ENCODE measurements at places on chromosomes 13 and 19. TPM values are rescaled to one million over a fixed set of nuclear protein-coding genes. Genes with fewer than 3 reads are reported as not detected.

Gene DNAAF3
- total RNA-seq, result 0.34 TPM

Gene KLF5
- total RNA-seq, result 2.8 TPM

Gene IGFL3
- not detected for total RNA-seq

Gene ZNF829
- total RNA-seq, result 1.7 TPM

Gene ZNF724
- 9.2 TPM for total RNA-seq

Gene PSG2
- total RNA-seq, result not detected

Gene APBA3
- 19.2 TPM for total RNA-seq

Gene FBN3
- total RNA-seq, result not detected

Gene CLEC17A
- not detected for total RNA-seq

Gene ZNF570
- total RNA-seq, result 3.4 TPM

Gene TRPM4
- total RNA-seq, result 12.1 TPM

Gene CCDC70
- total RNA-seq, result not detected

Gene ZNF878
- total RNA-seq, result 0.17 TPM

Gene ZNF177
- total RNA-seq, result 5.4 TPM

Gene CBY2
- not detected for total RNA-seq

Gene ZNF723
- total RNA-seq, result not detected

Gene SIAH3
- under 0.01 TPM for total RNA-seq

Gene FGF9
- total RNA-seq, result not detected

Gene ATP1A3
- total RNA-seq, result 0.17 TPM

Gene AMH
- total RNA-seq, result 0.67 TPM
